ENCODE measurements at places on chromosomes 4 and X. TPM values are rescaled to one million over a fixed set of nuclear protein-coding genes. Genes with fewer than 3 reads are reported as not detected.

Gene DGKK
- 0.21 TPM for total RNA-seq

Gene GJB1
- 1.7 TPM for total RNA-seq

Gene XK
- 2.2 TPM for total RNA-seq

Gene STK32B
- 1.3 TPM for total RNA-seq

Gene FRAS1
- 9.2 TPM for total RNA-seq

Gene TCEAL2
- total RNA-seq = 1.9 TPM

Gene GATA1
- total RNA-seq = 1.2 TPM

DNA sequence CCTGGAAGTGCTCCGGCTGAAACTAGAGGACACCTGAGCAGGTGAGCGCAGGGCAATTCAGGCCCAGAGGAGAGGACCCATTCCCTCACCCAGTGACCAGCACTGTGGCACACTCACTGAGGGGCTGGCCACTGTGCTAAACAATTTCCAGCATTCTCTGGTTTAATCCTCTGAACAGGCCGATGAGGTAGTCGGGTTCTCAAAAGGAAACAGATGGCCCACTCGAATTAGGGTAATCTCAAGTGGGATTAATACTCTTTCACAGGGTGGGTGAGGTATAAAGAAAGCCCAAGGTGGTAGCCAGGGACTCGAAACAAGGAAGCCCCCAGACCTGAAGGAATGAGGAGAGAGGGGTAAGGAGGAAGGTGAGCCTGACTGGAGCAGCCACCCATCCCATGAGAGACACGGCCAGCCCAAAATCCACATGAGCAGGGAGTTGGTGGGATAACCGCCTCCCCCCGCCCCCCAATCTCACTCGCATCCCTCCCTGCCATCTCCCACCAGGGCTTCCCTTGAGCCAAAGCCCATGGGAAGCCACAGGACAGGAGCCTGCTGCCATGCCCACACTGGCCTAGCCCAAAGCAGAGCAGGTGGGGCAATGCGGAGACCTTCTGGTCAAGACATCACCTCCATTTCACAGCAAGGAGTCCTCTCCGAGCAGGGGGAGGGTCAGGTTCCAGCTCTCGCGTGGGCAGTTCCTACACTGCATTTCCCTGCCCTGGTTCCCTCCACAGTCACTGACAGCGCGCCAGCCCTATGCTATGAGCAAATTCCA, 55.0 kb downstream of the SH3KBP1 start:
- no peak for DNase-seq

- no peak for DNase-seq
Observed at GRCh38 chr4:174214101-174214878, 69.2 kb downstream of the FBXO8 start.

DNA sequence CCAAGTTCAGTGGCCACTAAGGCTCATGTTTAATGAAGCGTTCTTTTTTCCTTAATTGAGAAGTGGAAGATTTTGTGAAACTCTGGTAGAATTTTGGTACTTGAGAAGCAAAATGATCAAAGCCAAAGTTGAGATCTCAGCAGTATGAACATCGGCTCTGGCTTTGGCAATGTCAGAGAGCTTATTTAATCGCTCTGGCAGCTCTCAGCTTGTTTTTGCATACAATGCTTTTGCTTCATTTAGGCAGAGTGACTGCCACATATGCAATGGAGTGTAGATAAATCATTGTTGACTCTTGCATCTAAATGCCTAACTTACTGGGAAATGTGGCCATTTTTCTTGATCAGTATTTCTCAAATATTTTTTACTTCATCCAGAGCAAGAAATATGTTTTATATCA, 135.7 kb downstream of the AASDH start:
- no peak for DNase-seq

DNA sequence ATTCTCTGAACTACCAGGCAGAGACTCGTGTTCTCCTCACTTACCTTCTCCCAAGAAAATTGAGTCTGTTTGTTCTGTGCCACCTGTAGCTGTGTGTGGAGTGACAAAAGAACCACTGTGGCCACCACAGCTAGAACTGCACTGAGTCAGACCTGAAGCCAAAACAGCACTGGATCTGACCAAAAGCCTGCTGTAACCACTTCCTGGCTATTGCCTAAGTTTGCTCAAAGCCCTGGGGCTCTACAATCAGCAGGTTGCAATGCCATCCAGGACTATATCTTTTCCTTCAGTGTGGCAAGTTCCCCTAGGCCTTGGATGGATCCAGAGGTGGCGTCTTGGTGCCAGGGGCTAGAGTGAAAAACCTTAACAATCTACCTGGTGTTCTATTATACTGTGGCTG, 449.1 kb downstream of the FAM133A start:
- no peak for DNase-seq

GRCh38 chr4:3686753-3687152, 79.4 kb upstream of the ADRA2C start:
- DNase-seq = no peak

DNA sequence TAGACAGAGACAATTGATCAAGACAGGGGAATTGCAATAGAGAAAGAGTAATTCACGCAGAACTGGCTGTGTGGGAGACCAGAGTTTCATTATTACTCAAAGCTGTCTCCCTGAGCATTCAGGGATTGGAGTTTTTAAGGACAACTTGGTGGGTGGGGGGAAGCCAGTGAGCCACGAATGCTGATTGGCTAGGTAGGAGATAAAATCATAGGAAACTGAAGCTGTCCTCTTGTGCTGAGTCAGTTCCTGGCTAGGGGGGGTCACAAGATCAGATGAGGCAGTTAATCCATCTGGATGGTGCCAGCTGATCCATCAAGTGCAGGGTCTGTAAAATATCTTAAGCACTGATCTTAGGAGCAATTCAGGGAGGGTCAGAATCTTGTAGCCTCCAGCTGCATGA, 358.6 kb downstream of the GPM6A start:
- DNase-seq = no peak

DNA sequence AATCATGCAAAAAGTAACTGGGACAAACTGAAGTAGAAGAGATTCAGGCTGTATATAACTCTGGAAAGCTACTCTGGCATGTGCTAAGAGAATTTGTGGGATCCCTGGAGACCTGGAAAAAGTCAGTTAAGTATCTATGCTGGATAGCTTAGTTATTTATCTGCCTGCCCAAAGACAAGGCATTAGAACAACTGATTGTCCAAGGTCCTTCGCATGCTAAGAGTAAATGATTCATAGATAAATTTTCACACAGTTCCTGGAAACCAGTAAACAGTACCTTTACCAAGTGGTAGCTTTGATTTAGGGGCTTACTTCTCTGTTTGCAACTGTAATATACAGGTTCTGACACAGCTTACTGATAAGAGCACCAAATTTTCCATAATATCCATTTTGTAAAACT, 104.8 kb downstream of the ATP11C start:
- DNase-seq = no peak

GRCh38 chrX:109987884-109988283, 15.0 kb upstream of the TMEM164 start:
- no peak for DNase-seq

GRCh38 chrX:134670134-134670924, 12.1 kb upstream of the PLAC1 start:
- peak; percentile 51 for DNase-seq

DNA sequence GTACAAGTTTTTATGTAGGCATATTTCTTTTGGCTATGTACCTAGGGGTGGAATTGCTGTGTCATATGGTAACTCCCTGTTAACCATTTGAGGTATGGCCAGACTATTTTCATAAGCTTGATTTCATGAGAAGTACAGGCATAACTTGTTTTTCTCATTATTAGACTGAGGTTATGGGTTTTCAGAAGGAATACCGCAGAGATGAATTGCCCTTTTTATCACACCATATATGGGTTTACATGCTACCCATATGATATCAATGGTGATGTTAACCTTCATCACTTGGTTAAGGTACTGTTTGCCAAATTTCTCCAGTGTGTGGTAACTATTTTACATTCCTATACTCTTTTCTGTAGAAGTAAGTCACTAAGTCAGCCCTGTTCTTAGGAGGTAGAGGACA, 23.5 kb downstream of the RAB40A start:
- no peak for DNase-seq

DNA sequence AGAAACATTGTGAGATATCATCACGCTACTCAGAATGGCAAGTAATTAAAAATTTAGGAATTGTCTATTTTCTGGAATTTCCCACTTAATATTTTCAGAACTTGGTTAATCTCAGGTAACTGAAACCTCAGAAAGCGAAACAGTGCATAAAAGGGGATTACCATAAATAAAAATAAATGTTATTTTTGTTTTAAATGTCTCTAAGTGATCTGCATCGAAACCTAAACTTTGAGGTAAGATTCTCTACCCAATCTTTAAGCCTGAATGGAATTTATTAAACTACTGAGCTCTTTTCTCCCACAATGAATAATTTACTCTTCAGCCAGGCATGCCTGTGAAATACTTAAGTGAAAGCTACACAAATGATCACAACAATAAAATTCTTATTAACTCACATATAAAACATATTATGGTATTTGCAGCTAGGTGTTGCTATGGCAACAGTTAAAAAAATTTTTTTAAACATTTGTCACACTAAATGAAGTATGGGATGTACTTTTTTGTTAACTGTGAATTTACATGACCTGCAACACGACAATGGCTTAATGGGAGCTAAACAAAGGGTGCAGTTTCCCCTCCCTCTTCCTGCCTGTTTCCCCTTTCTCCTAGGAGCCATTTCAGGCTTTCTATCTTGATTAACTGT, 220.2 kb upstream of the PRPS2 start:
- no peak for DNase-seq

DNA sequence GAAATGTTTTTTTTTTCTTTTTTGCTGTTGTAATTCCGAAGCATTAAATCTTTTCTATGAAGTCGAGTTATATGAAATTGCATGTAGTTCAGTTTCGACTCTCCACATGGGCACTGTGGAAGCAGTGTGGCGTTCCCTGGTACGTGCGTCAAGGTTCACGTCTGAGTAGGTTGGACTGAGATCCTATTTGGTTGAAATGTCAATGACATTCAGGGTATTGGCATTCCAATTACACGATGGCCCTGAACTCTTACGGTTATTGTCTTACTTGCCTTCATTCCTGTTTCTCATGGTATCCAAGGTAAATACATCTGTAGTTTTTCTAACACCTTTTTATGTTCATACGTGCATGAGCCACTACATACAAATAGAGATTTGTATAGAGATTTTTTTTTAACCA, 128.8 kb downstream of the SORBS2 start:
- DNase-seq = no peak

GRCh38 chr4:8613421-8614364, 21.1 kb downstream of the CPZ start:
- no peak for DNase-seq

GRCh38 chr4:182103614-182104319, 139.4 kb upstream of the TENM3 start:
- no peak for DNase-seq

DNA sequence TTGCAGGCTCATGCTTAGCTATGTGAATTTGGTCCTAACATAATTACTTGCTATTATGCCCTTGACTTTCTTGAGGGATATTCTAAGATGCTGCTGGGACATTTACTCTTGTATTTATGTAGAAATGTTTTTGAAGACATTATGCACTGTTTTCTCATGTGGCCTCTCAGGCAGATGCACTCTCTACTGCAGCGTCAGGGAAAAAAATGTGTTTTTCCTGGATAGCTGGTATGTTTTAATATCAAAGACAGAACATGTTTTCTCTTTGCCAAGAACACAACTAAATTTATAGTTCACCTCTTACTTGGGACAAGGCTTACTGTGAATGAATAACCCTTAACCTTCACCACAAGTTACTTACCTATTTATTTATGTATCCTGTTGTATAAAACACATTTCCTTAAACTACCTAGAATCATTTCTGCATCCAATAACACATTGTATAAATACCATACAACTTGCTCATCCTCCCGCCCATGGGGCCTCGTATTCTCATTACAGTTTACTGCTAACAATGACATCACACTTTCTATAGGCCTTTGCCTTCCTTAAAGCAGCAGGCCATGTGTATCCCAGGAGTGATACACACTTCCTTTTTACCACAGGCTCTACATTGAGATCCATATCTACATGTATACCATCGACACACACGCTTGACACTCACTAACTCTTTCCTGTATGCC, 178.7 kb downstream of the SLIT2 start:
- no peak for DNase-seq

GRCh38 chr4:72016011-72016410, 15.8 kb upstream of the NPFFR2 start:
- DNase-seq = no peak

DNA sequence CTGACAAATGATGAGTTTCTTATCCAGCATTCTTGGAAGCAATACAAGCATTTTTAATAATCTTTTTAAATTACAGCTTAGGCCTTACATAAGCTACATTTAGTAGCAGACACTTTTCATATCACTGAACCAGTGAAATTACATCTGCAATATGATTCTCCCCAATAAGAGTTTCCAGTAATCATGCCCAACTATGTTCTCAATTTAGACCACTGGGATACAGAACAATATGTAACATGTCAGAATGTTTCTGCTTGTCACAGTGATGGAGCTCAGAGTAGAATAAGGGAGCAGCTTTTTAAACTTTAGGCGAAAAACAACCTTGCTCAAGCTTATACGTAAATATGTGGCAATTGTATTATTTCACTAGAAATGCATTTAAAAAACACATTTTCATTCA, 1132.2 kb downstream of the FAT4 start:
- no peak for DNase-seq

DNA sequence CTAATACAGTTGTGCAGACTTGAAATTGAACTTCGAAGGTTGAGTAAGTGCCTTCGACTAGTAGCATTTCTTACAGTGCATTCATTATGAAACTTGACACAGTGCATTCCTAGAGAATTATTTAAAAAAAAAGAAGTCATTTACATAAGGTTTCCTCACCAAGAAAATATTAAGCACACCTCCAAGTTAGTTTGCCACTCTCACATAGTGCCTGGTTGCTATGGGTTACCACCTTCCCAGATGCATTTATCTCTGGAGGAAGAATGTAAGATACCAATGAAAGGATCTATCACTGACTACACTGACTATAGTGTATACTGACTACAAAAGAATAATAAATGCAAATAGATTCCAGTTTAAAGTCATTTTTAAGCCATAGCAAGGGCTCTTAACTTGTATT, 311.9 kb upstream of the RASGEF1B start:
- no peak for DNase-seq
